ENCODE measurements at places on chromosomes 12 and 14. TPM values are rescaled to one million over a fixed set of nuclear protein-coding genes. Genes with fewer than 3 reads are reported as not detected.

ST8SIA1 gene
- 4.4 TPM for total RNA-seq

PRKD1 gene
- 6.8 TPM for total RNA-seq

RNASE2 gene
- not detected for total RNA-seq

COQ5 gene
- total RNA-seq: 38.3 TPM

BLTP3B gene
- 28.6 TPM for total RNA-seq

PAPOLA gene
- 234 TPM for total RNA-seq

BATF gene
- not detected for total RNA-seq

CLEC2A gene
- 3.7 TPM for total RNA-seq

RBMS2 gene
- 31.3 TPM for total RNA-seq

NFE2 gene
- total RNA-seq: 1.4 TPM

SOCS4 gene
- 24.8 TPM for total RNA-seq

CLEC4A gene
- not detected for total RNA-seq

CABP1 gene
- 8.5 TPM for total RNA-seq

RARG gene
- total RNA-seq: 68.9 TPM

DNA sequence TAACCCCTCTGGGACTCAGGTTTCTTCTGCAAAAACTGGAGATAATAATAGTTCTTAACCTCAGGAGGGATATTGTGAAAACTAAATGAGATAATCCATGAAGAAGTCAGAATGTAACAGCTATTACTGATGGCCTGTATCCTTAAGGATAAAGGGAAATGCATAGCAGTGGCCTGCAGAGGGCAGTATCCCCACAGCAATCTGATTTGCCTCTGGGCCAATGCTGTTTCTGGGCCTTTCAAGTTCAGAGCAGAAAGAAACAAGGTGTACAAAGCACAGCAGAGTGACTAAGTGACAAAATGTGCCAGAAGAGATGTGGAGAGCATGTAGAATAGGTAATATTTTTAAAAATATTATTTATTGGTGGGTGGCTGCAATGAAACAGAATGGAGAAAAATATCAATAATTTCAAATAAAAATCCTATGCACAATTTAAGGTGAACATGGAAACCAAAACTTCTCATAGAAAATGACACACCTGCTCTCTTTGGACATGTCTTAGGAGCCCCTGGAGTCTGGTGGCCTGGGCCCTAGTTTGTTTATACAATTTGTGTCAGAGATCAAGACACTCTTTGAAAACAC is 90.3 kb downstream of the C12orf75 start:
- no peaks in the 10 kb centered on the region for H3K4me1 ChIP-seq
- no peaks in the 10 kb centered on the region for H3K36me3 ChIP-seq
- no peak for DNase-seq
- no peaks in the 10 kb centered on the region for H3K27me3 ChIP-seq

DNA sequence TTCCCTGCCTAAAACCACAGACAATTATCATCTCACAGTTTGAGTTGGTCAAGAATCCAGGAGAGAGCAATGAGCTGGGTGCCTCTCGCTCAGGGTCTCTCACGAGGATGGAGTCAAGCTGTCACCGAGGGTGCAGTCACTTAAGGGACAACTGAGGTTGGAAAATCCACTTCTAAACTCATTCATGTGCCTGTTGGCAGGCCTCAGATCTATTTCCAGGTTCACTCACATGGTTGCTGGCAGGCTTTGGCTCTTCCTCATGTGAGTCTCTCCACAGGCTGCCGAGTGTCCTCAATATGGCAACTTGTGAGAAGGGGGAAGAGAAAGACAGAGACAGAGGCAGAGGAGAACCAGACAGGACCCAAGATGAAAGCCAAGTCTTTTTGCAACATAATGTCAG is 10.5 kb upstream of the OR10P1 start:
- DNase-seq: no peak
- H3K4me3 ChIP-seq: no peak overlapping the region
- no peak overlapping the region for H3K27ac ChIP-seq
- H3K4me1 ChIP-seq: no peaks in the 10 kb centered on the region
- no peaks in the 10 kb centered on the region for H3K27me3 ChIP-seq

GRCh38 chr12:91180582-91181395 is 1.8 kb downstream of the DCN start:
- DNase-seq: no peak
- H3K4me1 ChIP-seq: no peaks in the 10 kb centered on the region
- H3K27me3 ChIP-seq: no peaks in the 10 kb centered on the region
- no peak overlapping the region for H3K4me3 ChIP-seq
- H3K36me3 ChIP-seq: no peaks in the 10 kb centered on the region

DNA sequence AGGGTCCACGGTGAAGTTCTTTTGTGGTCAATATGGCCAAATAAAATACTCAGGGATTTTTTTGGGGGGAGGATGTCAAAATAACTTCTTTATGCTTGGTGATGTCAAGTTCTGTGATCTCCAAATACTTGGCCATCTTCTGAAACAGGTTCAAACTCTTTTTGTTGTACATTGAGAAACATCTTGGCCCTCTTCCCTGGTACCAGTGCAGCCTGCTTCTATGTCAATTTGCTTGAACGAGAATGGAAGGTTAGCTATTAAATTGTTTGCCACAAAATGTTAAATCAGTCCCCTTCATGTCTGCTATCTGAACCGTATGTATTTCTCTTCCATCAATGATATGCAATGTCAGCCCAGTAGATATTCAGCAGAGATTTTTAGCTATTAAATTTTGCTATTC is 6.1 kb upstream of the CRADD start:
- H3K4me1 ChIP-seq: no peaks in the 10 kb centered on the region
- H3K36me3 ChIP-seq: no peaks in the 10 kb centered on the region
- no peak overlapping the region for H3K4me3 ChIP-seq
- no peaks in the 10 kb centered on the region for H3K27me3 ChIP-seq
- no peak overlapping the region for H3K27ac ChIP-seq

- H3K4me1 ChIP-seq: no peaks in the 10 kb centered on the region
- DNase-seq: no peak
- no peaks in the 10 kb centered on the region for H3K36me3 ChIP-seq
Observed at GRCh38 chr12:29102741-29103140, 46.3 kb upstream of the FAR2 start.

- no peak for DNase-seq
- no peak overlapping the region for H3K27ac ChIP-seq
- no peaks in the 10 kb centered on the region for H3K27me3 ChIP-seq
- H3K4me3 ChIP-seq: no peak overlapping the region
- no peaks in the 10 kb centered on the region for H3K4me1 ChIP-seq
Observed at GRCh38 chr14:96257056-96257455, 1.0 kb downstream of the BDKRB1 start.

- H3K36me3 ChIP-seq: no peaks in the 10 kb centered on the region
- H3K27ac ChIP-seq: no peak overlapping the region
Observed at GRCh38 chr12:102573237-102573636, 92.9 kb upstream of the IGF1 start.

GRCh38 chr12:108641446-108642268 is 8.0 kb upstream of the SELPLG start:
- H3K27ac ChIP-seq: no peak overlapping the region
- peaks cover 11% of the 10 kb centered on the region for H3K36me3 ChIP-seq
- H3K4me1 ChIP-seq: peaks cover 17% of the 10 kb centered on the region
- H3K4me3 ChIP-seq: no peak overlapping the region
- H3K27me3 ChIP-seq: no peaks in the 10 kb centered on the region

DNA sequence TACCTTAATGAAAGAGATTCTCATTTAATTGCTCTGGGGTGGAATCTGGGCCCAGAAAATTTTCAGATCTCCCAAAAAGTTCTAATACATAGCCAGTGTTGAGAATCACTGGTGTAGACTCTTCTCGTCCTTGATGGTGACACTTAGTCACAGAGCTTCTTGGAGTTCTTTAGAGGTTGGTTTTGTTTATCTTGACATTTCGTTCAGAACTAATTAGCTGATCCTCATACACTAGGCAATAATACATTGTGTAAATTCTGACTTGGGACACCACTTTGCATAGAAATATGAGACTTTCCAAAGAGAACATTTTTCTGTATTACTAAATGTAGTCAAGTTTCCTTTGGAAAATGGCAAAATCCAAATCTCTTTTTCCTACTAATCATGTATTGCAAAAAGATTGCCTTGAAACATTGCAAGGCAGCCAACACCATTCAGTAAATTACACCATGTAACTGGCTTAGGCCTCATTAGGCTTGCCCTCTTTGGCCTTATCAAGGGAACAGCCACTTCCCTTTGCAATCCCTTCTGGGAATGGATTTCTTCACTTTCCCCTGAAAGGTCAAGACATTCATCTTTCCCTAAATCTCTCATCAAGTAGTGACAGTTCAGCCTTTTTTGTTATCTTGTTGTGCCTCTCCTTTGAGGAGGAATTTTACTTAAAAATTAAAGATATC is 102.2 kb downstream of the PAH start:
- DNase-seq: no peak
- no peak overlapping the region for H3K4me3 ChIP-seq
- no peaks in the 10 kb centered on the region for H3K36me3 ChIP-seq
- H3K27me3 ChIP-seq: no peaks in the 10 kb centered on the region
- H3K4me1 ChIP-seq: no peaks in the 10 kb centered on the region

DNA sequence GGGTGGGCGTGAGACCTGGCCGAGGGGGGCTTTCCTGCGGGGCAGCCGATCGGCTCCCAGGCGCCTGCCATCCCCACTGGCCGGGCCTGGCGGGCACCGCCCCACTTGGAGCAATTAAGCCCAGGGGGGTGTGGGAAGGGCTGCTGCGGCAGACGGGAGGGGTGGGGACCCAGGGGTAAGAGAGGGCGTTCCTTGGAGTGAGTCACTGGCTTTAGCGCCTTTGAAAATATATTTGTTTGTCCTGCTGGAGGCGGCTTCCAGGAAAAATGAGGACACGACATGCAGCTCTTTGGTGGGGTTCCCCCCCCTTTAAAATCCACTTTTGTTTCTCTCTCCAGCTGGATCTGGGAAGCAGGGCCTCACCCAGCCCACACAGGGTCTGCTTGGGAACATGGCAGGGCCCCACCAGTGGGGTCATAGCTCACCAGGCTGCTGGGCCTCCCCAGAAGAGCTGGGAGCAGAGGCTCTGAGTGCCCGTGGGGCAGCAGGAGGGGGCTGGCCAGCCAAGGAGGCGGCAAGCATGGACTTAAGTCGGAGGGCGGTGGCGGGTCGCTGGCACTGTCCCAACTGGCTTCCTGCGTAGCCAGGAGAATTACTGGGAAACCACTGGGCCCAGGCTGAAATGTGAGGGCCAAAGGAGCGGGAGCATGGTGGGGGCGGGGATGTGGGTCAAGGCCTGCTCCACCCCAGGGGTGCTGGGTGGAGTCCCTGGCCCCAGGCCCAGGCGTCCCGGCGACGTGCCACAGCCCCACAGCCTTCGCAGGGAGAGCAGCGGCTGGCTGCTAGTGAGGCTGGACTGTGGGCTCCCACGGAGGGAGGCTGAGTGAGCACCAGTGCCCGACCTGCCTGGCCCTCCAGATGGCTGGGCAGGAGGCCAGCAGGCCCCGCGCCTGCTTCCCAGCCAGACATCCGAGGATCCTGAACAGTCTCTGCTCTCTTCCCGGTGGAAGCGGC is 128.0 kb downstream of the RFLNA start:
- no peak overlapping the region for H3K4me3 ChIP-seq
- H3K36me3 ChIP-seq: peaks cover 27% of the 10 kb centered on the region
- H3K27me3 ChIP-seq: no peaks in the 10 kb centered on the region
- peak overlapping the region; percentile 52 for H3K27ac ChIP-seq
- no peak for DNase-seq

GRCh38 chr14:47660158-47660557 is 15.2 kb downstream of the MDGA2 start:
- no peak overlapping the region for H3K27ac ChIP-seq

GRCh38 chr12:27843714-27844245 is 63.7 kb upstream of the MANSC4 start:
- no peak overlapping the region for H3K4me3 ChIP-seq
- no peaks in the 10 kb centered on the region for H3K36me3 ChIP-seq
- H3K4me1 ChIP-seq: no peaks in the 10 kb centered on the region
- no peak overlapping the region for H3K27ac ChIP-seq
- H3K27me3 ChIP-seq: no peaks in the 10 kb centered on the region

DNA sequence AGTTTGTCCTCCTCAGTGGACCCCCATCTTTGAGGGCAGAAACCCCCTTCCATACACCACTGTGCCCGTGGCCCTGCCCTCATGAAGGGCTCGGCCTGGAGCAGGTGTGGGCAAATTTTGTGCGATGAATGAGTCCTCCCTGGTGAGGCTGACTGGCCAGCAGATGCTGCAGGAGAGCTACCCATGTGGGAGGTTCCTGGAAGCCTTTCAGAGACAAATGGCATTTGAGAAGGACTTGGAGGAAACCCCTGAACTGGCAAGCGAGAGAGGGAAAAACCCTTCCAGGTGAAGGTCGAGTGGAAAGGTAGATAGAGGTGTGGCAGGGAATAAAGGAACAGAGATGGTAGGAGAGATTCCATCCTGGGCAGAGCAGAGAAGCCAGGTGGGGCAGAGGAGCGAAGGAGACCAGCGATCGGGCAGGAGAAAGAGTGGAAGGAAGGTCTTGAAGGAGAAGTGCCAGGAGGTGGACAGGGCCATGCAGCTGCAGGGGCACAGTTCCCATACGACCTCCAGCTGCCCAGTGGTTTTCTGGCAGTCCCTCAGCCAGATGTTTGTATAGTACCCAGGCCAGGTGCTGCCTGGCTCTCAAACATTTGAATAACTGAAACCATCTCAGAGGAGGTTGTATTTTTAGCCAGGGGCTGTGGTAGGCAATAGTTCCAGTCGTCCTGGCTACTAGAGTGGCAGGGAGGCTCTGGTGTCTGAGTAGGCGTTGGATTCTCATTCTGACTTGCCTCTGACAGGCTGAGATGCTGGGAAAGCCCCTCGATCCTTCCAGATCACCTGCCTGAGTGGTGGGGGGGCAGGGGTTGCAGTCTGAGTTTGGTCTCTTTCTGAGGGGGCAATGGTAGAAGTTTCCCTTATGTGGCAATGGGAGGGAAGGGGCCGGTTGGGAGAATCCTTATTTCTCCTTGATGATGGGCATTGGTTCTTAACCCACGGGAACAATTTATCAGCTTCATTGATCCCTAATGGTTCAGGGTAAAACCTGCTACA is 40.1 kb downstream of the FBXL14 start:
- no peak for DNase-seq
- no peak overlapping the region for H3K4me3 ChIP-seq
- H3K4me1 ChIP-seq: no peaks in the 10 kb centered on the region
- no peak overlapping the region for H3K27ac ChIP-seq
- no peaks in the 10 kb centered on the region for H3K36me3 ChIP-seq
- no peaks in the 10 kb centered on the region for H3K27me3 ChIP-seq

GRCh38 chr14:78103271-78103670 is 66.9 kb upstream of the NRXN3 start:
- no peaks in the 10 kb centered on the region for H3K27me3 ChIP-seq
- DNase-seq: no peak
- no peaks in the 10 kb centered on the region for H3K4me1 ChIP-seq

- peak overlapping the region; percentile 23 for H3K27ac ChIP-seq
- peaks cover 2% of the 10 kb centered on the region for H3K36me3 ChIP-seq
- H3K27me3 ChIP-seq: no peaks in the 10 kb centered on the region
Observed at GRCh38 chr12:48852734-48853688, 1.0 kb upstream of the DDX23 start.

GRCh38 chr12:117872546-117873169 is 96.1 kb downstream of the KSR2 start:
- H3K27ac ChIP-seq: no peak overlapping the region
- H3K36me3 ChIP-seq: no peaks in the 10 kb centered on the region
- H3K27me3 ChIP-seq: no peaks in the 10 kb centered on the region
- no peak overlapping the region for H3K4me3 ChIP-seq
- no peak for DNase-seq
- peaks cover 3% of the 10 kb centered on the region for H3K4me1 ChIP-seq
